ENCODE measurements at places on chromosomes 13 and 19.

DNA sequence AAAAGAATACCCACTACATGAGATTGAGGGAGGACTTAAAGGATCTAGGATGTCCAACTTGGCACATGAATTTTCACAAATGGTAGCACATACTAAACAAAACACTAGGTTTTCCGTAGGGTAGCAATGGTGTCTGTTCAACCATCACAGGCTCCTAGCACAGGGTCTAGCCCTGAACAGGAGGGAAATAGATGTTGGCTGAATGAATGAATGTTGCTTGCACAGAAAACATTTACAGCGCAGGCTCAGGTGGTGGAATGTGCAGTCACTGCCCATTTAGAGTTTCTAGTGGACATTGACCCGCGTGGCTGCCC, 1.9 kb upstream of the MYCBP2 start:
- no peak for DNase-seq

DNA sequence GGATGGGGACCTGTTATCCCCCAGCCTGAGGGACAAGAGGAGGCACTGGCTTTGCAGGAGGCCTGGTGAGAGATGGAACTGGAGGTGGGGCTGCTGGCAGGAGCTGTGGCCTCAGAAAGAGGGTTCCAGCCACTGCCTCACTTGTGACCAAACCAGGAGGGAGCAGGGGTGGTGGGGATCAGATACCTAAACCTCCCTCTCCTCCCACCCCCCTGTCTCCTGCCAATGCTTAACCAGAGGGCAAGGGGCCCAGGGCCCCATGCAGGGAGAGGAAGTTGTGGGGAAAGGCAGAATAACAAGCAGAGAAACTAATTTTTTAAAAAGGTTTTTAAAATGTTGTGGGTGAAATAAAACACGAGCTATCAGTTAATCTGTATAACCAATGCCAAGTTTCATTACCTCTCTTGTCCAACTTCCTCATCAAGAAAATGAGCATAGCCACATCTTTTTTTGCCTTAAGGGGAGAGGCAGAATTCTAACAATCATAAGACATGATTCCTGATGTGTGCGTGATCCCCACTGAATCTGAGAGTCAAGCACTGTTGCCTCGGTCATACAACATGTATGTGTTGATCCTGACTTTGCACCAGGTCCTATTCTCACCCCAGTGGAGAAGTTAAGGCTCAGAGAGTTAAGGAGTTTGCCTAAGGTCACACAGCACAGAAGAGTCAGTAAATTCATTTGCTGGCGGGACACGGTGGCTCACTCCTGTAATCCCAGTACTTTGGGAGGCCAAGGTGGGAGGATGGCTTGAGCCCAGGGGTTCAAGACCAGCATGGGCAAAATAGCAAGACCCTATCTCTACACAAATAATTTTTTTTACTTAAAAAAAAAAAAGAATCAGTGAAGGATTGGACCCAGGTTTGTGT, 12.9 kb downstream of the FXYD5 start:
- DNase-seq = peak; percentile 40

DNA sequence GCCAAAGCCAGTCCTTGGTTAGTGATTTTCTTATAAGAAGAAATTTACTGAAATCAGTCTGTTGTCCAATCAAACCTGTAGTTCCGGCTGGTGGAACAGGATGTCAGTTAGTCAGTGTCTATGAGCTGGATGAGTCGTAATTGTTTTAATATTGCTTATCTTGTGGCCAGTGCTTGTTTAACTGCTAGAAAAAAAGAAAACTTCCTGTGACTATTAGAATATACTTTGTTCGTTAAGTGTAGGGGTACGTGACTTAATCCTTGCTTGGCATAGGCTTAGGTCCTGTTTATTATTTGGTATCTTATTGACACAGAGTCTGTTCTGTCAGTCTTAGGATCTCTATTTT, 1484.8 kb upstream of the MIR17HG start:
- DNase-seq = no peak

- DNase-seq = peak; percentile 81
Observed at GRCh38 chr19:3095441-3096191, 1.5 kb downstream of the GNA11 start.

GRCh38 chr19:28242317-28242927, 970.5 kb downstream of the UQCRFS1 start:
- DNase-seq = peak; percentile 7

DNA sequence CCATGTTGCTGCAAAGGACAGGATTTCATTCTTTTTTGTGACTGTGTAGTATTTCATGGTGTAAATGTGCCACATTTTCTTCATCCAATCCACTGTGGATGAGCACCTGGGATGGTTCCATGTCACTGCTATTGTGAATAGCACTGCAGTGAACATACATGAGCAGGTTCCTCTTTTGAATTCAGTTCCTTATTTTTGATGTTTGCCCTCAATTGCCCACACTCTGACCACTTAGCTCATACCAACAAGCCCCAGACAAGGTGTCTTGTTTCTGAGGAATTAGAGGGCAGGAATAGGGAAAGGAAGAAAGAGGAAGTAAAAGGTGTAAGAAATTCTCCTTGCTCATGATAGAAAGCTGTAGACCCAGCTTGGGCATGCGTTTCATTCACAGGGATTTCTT, 244.2 kb upstream of the ZNF507 start:
- DNase-seq = no peak

- no peak for DNase-seq
Observed at GRCh38 chr13:86737334-86737932, 933.7 kb upstream of the SLITRK5 start.

- no peak for DNase-seq
Observed at GRCh38 chr19:32866061-32866460, 3.5 kb downstream of the SLC7A9 start.

GRCh38 chr19:47531640-47532387, 17.0 kb upstream of the NAPA start:
- no peak for DNase-seq

DNA sequence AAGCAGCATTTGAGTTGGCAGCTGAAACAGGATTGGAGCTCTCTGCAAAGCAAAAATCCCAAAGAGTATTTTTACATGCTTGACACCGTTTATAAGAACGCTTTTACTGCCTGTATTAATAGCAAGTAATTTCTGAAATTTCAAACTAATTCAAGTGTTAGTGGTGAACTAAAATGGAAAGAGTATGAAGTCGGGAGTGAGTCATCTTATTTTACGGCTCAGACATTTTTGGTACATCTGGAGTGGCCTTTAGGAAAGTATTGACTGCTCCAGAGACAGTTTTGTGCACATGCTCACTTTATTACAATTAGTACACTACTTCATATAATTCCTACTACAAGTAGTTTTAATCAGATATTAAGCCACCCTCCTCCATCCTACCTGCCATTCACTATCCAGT, 167.4 kb downstream of the SLITRK6 start:
- DNase-seq = no peak

- no peak for DNase-seq
Observed at GRCh38 chr13:24631922-24632321, 48.3 kb upstream of the ATP12A start.

- no peak for DNase-seq
Observed at GRCh38 chr19:33904681-33905080, 108.0 kb downstream of the KCTD15 start.

GRCh38 chr13:112117258-112117954, 50.5 kb downstream of the SOX1 start:
- DNase-seq = no peak

GRCh38 chr19:39871886-39872866, 26.0 kb upstream of the FBL start:
- DNase-seq = no peak

- no peak for DNase-seq
Observed at GRCh38 chr13:44333950-44334655, 39.5 kb upstream of the SERP2 start.

DNA sequence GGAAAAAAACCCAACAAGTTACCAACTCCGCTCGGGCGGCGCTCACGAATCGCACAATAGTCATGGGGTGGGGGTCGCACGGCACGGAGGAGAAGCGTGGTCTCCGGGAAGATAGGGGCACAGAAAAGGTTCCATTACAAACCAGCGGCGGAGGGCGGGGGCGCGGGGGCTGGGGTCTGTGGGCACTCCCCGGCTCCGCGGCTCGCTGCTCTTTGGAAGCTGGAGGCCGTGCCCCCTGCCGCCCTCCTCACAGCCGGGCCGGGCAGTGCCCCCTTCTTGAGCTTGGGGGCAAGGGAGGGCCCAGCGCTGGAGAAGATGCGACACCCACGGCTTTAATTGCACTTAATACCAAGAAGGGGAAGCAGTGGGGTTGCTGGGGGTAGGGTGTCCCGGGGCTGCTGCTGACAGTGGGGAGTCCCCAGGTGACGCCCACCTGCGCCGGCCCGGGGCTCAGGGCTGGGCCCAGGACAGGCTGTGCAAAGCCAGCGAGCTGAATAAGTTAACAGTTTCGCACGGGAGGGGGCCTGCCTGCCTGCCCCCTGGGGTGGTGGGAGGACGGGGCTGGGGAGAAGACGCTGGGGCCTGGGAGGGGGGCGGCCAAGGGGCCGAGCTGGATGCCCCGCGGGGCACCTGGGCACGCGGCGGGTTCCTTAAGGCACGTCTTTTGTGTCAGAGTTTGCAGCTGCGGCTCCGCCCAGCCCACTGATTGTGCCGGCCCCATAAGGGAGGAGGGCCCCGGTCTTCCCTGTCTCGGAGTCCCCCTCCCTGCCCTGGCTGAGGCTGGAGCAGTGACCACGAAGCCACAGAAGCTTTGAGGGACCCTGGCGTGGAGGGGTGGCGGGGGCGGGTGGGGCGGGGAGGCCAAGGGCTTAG, 9.8 kb downstream of the DCAF15 start:
- peak; percentile 25 for DNase-seq

GRCh38 chr13:101681834-101682233, 229.4 kb downstream of the ITGBL1 start:
- no peak for DNase-seq

- DNase-seq = no peak
Observed at GRCh38 chr19:50718255-50719118, 1.1 kb downstream of the SHANK1 start.

DNA sequence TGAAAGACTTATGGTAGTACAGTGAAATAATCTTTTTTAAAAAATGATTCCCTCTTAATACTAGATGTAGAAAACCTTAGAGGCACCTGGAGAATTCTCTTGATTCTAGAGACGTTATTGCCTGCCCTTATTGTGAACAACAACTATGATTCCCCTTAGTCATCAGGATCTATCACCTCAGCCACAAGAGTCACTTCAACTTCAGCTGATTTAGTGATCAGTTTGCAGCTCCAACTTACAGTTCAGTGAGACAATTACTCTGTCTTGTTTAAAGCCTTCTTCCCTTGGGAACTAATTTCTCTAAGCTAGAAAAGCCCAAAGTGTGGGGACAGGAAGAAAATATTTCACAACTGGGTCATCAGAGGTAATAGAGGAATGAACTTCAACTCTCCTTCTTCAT, 254.3 kb upstream of the SLITRK1 start:
- DNase-seq = no peak

DNA sequence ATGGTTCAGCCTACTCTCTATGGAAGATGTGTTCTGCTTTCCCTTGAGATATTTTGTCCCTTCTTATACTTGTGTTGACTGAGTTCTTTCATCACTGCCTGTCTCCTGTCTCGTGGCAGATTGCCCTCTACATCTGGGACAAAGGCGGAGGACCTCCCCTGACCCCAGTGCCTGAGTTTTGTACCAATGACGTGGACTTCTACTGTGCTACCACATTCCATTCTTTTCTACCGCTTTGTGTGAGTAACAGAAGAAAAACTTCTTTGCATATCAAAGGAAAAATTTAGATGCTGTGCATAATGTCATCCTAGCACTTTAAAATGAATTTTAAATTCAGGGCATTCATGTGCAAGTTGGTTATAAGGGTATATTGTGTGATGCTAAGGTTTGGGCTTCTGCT, 74.6 kb downstream of the B3GLCT start:
- no peak for DNase-seq

- no peak for DNase-seq
Observed at GRCh38 chr13:37026771-37027170, 26.2 kb downstream of the EXOSC8 start.

DNA sequence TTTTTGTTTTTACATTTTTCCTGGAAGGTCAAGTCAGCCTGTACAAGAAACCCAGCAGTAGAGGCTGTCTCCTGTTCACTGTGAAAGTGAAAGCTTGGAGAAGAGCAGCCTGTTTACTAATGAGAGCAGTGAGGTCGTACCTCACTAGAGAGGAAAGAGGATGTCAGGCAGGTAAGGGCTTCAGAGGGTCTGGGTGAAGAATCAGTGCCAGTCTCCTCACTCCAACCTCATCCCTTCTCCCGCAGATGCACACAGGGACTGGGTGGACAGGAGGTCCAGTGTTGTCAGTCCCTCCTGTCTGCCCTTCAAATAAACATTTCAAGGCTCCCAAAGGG, 462.5 kb downstream of the KLF5 start:
- no peak for DNase-seq

DNA sequence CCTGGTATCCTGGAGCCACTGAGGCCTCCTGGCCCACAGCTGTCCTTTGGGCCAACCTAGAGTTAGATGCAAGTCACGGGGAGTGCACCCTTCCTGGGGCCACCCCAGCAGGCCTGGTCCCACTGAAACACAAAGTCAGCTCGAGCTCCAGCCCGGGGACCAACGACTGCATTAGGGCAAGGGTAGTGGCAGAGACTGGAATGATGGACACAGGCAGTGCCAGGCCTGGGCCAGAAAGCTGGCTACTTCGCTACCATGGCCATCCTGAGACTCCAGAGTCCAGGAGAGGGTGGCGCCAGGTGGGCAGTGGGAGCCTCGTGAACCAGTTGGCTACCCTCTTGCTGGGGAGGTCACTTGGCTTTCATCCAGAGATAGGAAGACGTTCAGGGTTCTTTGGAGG, 22.2 kb upstream of the RNF17 start:
- DNase-seq = no peak

GRCh38 chr13:104577071-104577815, 1511.0 kb upstream of the SLC10A2 start:
- no peak for DNase-seq

DNA sequence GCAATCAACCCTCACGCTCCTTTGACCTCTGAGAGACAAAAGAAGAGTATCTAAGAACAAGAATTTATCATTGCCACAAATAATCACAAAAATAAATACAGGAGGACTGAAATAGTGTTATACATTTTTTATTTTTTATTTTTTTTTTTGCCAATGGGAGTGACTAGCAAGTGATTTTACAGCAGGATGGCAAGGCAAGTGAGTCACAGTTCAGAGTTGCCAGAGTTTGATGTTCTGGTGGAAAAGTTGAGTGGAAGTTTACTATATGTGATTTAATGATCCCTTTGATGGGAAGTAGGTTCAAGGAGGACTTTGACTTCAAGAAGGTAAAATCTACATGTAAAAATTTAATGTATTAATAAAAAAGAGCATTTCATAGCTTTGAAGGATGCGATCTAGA, 2691.4 kb downstream of the PCDH9 start:
- no peak for DNase-seq

GRCh38 chr13:39536906-39537305, 66.1 kb downstream of the LHFPL6 start:
- DNase-seq = no peak

- DNase-seq = no peak
Observed at GRCh38 chr13:78597602-78597932, 5.8 kb downstream of the POU4F1 start.

- no peak for DNase-seq
Observed at GRCh38 chr13:113402471-113403254, 38.7 kb upstream of the GRTP1 start.

- DNase-seq = no peak
Observed at GRCh38 chr19:35790981-35791813, 15.8 kb downstream of the ARHGAP33 start.
